ENCODE measurements at places on chromosomes 1 and 21.

DNA sequence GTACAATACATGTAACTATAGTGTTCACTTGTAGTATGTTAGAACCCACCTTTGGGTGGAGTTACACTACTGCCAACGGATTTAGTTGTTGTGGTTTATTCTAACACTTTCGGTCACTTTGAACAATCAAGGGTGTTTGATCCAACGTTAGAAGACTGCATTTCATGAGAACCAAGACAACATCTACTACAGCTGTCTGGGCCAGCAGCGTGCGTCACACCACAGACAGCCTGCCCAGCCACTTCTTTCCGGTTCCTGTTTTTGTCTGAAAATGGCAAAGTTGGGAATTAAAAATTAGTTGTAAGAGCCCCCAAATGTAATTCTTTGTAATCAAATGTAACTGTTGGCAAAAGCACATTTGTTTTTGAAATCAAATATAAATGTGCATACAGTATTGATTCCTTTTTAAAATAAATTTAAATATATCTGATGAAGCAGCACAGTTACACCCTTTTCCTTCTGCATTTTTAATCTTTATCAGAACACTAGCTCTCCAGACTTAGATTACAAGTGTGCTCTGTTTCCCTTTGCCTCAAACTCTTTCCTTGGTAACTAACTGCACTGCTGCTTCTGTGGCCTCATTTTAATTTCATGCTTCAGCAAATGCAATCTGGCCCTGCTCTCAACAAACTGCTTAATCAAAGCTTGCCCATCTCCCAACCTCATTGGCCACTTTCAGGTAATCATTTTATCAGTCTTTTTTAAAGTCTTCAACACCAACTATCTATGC lies 86.6 kb upstream of the DPH5 start:
- no peak for DNase-seq

GRCh38 chr1:234326497-234327366 lies 46.5 kb upstream of the COA6 start:
- peak; percentile 76 for DNase-seq

GRCh38 chr1:53982034-53982762 lies 35.8 kb downstream of the LDLRAD1 start:
- peak; percentile 87 for DNase-seq

DNA sequence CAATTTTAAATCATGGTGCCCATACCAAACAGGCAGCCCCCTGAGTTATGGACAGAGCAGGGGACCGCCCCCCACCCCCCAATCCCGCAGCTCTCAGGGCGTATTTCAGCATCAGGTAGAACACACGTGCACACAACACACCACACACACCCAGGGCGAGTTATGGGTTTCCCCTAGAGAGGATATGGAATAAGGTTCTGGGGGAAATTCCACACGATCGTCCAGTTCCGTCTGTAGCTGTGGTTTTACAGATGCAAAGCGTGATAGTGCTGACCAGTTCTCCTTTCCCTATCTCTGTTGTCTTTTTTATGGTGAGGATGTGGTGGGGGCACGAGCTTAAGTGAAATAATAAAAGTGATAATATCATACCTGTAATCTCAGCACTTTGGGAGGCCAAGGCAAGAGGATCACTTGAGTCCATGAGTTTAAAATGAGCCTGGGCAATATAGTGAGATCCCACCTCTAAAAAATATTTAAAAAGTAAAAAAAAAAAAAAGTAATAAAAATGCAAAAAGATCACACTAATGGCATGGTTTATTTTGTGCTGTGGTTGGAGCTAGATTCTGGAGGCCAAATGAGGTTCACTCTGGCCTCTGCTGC lies 25.1 kb downstream of the C2CD2 start:
- DNase-seq = no peak

DNA sequence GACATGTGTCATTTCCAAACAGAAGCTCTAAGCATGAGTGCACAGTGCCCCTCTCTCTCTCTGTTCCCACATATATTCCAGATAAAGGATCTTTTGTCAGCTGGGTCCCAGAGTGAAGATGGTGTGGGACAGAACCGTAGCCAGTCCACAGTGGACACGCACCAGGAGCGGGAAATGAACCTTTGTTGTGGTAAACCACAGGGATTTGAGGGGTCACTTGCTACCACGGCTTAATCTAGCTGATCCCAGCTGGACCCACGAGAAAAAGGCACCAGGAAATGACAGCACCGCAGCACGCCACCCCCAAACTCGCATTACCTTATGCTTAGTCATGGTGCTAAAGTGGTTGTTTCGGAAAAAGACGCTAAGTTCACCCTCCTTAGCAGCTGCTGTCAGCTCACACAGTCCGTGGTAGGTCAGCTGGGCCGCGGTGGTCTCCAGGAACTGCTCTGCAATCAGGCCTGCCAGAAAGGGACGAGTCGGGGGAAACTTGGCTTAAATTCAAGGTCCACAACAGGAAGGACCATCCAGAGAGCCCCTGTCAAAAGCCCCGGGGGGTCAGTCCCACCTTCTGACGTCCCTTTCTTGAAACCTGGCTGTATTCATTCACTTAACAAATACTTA lies 7.5 kb downstream of the MINDY1 start:
- DNase-seq = no peak

DNA sequence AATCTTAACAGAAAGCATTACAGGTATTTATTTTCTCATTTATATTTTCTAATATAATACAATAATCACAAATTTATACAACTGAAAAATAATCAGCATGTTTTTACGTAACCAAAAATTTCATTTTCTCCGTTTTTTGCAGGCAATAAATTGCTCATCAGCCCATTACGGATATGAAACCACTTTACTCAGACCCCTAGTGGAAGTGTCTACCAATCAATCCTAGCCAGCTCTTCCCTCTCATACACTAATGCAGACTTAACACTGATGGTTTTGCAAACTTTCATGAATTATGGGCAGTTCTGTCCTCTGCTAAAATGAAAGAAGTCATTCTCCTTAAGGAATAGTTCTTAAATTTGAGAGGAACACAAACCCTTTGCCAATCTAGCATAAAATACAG lies 124.7 kb downstream of the EIF4G3 start:
- DNase-seq = no peak

- no peak for DNase-seq
Measured at GRCh38 chr1:41769068-41769467, 149.7 kb downstream of the HIVEP3 start.

DNA sequence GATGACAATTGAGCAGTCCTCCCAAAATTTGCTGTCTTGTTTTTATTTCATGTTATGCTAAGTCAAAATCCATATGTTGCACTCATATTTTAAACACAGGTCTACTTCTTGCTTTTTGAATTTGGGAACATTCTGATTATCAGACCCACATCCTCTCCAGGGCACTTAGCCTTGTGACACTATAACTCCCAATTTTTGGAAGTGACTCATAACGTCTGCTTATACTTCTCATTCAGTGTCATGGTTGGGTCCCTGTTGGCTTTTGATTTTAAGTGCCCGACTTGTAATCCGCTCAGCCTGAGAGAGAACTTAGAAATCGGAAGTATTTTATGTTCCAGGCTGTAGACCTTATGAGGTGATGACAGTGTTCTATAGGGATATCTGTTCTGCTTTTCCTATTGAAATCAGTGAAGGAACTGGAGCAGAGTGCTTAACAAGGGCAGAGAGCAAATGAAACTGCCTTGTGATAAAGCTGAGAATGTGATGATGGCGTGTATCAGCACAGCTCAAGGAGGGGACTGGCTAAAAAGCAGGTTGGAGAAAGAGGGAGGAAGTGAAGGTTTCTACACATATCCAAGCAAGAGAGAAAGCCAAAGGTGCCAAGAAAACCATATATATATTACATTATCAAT lies 136.0 kb downstream of the HLX start:
- DNase-seq = no peak

- no peak for DNase-seq
Measured at GRCh38 chr1:77010937-77011336, 143.7 kb downstream of the ST6GALNAC5 start.

All from NT2/D1 (cell line).